ENCODE measurements at places on chromosomes 2 and 18.

GRCh38 chr18:31634331-31634713, 42.6 kb downstream of the TTR start:
- no peak for DNase-seq

GRCh38 chr2:235774153-235774870, 280.5 kb downstream of the AGAP1 start:
- DNase-seq = no peak

DNA sequence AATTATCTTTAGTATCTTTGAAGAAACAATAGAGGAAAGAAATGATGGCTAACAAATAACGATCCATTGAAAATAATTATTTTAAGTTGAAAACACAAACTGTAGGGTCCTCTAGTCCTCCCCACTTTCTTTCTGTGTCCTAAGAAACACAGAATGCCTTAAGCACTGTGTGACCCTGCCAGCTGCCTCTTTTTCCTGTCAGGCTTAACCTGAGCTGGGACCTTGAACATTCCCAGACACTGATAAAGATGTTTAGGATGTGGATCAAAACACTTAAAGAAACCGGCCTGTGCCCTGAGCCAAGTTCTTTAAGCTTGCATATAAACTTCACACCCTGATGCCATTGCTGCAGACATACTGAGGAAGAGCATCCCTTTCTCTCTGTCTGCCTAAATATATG, 755.4 kb upstream of the VRK2 start:
- DNase-seq = peak; percentile 8

DNA sequence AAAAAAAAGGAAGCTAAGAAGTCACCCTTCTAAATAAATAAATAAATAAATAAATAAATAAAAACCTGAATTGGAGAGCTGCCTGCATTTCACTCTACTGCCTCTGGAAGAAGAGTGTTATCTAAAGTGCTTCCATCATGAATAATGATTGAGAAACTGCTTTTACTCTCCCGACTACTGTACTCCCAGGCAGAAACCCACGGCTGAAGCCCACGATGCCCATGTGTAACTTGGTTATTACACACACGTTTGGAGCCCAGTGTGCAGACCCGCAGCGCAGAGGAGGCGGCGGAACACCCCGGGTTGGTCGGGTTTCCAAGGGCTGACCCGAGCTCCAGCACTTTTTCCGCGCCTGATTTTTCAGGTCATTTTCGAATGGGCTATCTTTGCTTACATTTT, 697 bp upstream of the SPATS2L start:
- DNase-seq = no peak

- DNase-seq = no peak
Observed at GRCh38 chr2:191846515-191847476, at the start of gene CAVIN2. Gene CAVIN2 (minus strand): TSS chr2:191847088. CDS start chr2:191846925, 163 bp downstream.

DNA sequence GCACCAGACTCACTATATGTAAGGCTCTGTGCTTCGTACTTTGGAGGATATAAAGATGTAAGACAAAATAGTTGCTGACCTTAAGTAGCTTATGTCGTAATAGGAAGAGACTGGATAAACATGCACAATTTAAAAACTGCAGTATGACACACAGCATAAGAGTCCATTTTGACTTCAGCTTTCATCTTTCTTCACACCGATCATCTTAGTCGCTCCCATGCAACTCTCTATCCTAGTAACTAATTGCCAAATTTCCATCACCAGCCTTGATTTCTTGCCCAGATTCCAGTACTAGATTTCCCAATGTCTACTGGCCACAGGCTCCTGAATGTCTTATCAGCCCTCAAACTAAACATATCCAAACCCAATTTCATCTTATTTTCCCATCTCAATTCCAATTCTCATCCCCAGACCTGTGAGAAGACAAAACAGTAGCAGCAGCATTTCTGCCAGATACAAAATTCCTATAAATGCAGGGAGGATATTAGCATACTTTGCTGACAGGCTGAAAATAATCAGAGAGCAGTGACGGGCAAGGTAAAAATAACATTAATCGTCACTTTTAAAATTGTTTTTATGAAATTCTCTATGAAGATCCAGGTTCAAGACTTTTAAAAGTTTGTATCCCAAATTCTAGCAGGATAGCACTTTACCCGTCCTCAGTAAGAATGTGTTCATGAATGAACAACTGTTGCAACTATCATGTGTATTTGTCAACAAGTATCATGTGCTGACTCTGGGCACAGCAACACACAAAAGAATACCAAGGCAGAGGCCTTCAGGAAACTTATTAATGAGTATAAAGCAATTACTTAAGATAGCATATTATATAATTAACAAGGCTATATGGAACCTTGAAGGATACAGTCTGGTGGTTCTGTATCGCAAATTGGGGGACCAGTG, 42.2 kb downstream of the KIDINS220 start:
- no peak for DNase-seq

GRCh38 chr18:53115876-53116585, 776.0 kb downstream of the DCC start:
- DNase-seq = no peak

GRCh38 chr2:36783246-36783645, 86.7 kb downstream of the VIT start:
- no peak for DNase-seq

- DNase-seq = no peak
Observed at GRCh38 chr2:2050446-2050845, 280.6 kb downstream of the MYT1L start.

GRCh38 chr2:6602471-6602870, 263.2 kb downstream of the CMPK2 start:
- no peak for DNase-seq

DNA sequence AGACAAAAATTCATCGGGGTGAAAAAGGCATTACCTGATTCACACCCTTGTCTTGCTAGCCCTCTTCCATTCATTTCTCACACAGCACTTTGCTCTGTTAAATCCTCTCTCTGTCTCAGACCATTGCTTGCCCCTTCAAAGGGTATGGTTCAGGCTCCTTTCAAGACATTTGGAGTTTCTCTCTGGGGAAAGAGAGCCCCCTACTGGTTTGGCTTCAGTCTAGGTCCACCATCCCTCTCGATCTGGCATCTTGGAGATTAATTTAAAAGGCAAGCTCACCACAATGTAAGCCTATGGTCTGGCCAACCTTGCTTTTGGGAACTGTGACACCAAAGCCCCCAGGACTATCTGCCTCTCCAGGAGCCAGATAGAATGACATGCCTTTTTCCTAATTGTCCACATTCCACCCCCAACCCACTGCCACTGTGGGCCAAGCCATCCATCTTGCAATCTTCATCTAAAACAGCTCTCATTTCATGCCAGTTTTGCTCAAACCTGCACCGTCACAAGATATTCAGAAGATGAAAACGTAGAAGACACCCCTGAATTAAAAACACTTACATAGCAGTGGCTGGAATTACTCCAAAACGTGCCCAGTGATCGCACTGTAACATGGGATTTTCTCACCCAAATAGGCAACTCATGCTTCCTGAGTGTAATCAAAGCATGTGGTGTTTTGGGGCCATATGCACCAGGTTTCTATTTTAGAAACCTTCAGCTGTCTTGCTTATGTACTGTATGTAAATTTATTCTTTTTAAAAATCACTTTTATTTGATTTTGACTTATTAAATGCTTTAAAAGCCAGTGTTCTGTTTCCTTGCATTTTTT, 93.9 kb downstream of the FARSB start:
- DNase-seq = peak; percentile 14

DNA sequence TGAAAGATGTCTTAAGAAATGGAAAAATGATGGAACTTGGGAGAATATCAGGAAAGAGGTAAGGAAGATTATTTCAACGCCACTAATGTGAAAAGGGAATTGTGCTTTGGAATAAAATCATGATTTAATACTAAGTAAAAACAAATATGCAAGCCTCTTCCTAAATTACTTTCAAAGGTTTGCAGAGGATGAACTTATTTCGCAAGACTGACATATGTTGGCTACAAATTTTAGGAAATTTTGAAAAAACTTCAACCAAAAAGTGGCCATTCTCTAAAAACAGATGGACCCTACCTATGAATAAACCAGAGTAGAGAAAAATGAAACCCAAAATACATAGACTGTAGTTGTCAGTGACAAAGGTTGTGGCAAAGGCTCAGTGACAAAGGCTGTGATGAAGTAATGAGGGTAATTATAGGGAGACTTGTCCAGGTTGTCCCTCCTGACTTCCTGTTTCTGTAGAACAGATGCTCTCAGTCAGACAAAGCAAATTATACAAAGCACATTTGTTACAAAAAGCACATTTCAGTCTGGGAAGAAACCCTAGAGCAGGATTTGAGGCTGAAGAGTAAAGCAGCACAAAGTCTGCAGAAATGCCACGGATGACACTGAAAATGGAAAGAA, 39.5 kb downstream of the SFT2D3 start:
- DNase-seq = no peak

- no peak for DNase-seq
Observed at GRCh38 chr18:25827228-25827627, 263.2 kb downstream of the SS18 start.

DNA sequence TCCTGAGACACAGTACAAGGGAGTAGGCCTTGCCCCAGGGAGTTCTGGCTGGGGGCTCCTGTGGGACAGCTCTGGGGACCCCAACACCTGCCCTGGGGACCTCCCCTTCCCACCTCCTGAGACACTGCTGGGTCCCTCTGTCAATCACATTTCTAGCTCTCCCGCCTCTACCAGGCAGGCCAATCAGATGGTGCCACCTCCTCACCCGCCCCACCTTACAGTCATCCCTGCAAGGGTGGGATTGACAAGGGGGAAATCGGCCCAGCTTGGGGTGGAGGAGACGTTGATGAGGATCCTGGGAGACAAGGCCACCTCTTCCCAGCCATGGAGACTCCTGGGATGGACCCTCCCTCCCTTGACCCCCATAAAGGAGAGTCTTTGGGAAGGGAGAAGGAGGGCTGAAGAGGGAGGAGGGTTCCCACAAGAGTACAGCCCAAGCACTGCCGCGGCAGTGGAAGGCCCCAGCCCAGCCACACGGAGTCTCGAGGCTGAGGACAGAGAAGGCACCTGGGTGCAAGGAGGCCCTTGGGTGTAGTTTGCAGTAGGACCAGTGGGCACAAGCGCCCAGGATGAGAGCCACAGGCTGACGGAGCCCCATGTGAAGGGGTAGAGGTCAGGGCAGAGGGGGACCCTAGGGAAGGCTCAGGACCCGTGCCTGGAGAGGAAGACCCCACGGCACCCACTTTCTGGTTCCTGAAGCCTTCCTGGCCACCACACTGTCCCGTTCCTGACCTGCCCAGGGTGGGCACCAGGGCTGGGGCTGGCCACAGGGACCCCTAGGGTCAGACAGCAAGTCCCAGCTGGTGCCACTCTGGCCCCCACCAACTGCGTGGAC, 109.9 kb upstream of the OTOS start:
- DNase-seq = no peak

GRCh38 chr2:224209555-224210285, 170.6 kb upstream of the SERPINE2 start:
- no peak for DNase-seq

DNA sequence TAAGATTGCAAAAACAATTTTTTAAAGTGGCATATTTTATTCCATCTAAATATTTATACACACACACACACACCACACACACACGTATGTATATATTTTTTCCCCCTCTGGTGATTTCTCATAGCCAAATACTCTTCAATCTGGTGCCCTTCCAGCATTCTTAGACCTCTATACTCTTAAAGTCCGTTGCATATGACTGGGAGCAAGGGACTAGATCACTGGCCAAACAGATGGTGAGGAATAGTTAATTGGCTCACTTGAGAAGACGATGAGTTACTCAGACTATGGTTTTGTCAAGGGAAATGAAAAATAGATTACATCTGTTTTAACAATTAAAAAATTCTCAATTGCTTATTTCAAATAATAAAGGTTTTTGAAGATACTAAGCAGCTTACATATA, 512.5 kb upstream of the LRRTM4 start:
- DNase-seq = no peak

DNA sequence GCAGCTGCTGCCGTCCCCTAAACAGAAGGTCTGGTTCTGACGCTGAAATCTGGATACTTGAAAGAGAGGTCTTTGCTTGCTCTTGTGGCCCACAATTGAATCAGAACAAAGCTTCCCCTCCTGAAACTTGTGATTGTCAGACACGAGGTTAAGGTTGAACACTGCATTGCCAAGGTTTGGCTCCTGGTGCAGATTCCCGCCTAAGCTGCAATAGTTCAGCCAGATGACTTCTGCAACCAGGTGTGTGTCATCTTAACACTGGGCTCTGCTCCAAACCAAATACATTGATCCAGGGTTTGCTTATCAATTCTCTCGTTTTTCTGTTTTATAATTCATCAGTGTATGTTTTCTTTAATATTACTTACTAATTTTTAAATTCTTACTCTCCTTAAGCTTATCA, 14.6 kb downstream of the GKN1 start:
- no peak for DNase-seq

DNA sequence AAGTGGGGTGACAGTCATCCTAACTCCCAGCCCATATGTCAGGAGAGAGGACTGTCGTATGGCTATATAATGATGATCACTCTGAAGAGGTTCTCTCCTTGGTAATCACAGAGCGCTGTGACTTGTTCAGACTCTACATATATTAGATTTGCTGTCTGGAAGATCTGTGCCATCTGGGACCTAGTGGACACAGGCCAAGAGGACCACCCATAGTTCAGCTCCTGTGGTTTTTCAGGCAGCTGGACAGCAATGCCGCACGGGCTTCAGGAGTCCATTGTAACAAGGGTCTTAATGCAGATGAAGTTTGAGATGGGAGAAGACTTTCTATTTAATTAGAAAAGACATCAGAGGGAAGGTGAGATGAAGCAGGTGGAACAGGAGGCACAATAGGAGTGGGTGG, 40.1 kb upstream of the EPHA4 start:
- no peak for DNase-seq

DNA sequence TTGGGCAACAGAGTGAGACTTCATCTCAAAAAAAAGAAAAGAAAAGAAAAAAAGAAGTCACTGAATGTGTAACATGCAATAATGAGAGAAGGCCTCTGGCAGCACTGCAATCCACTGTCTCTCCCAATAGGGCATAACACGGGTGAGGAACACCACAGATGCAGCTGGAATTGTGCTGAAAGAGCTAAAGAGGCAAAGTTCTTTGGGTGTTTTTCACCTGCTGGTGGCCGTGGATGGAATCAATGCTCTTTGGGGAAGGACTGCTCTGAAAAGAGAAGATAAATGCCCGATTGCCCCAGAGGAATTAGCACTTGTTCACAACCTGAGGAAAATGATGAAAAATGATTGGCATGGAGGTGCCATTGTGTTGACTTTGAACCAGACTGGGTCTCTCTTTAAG, 31.0 kb upstream of the CYBRD1 start:
- no peak for DNase-seq

GRCh38 chr2:62306751-62307468, 111.0 kb downstream of the B3GNT2 start:
- DNase-seq = no peak

- no peak for DNase-seq
Observed at GRCh38 chr2:18605115-18605514, 15.7 kb upstream of the NT5C1B start.

DNA sequence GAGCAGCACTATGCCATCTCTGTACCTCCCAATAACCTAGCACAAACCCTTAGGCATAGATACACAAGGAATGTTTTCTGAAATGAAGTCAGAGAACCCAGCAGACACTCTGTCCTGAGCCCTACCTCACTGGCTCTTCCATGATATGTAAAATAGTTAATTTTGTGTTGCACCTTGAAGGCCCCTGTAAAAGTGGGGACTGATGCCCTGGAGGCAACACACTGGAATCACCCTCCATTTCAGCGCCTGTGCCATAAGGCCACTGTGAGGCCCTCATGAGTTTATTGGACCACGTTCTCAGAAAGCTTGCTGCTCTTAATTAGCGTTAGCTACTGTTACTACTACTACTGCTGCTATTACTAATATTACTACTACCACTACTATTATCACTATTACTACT, 670.1 kb upstream of the SOX11 start:
- DNase-seq = no peak

GRCh38 chr2:3780477-3781402, 77.4 kb downstream of the DCDC2C start:
- DNase-seq = peak; percentile 18

All from retinal pigment epithelial cell (primary cell).